ENCODE measurements at places on chromosomes 2 and 18. TPM values are rescaled to one million over a fixed set of nuclear protein-coding genes. Genes with fewer than 3 reads are reported as not detected.

GRCh38 chr2:152367547-152368390 is 32.8 kb downstream of the FMNL2 start:
- no peak for DNase-seq

LIMS3 gene
- total RNA-seq: 35.2 TPM

DNA sequence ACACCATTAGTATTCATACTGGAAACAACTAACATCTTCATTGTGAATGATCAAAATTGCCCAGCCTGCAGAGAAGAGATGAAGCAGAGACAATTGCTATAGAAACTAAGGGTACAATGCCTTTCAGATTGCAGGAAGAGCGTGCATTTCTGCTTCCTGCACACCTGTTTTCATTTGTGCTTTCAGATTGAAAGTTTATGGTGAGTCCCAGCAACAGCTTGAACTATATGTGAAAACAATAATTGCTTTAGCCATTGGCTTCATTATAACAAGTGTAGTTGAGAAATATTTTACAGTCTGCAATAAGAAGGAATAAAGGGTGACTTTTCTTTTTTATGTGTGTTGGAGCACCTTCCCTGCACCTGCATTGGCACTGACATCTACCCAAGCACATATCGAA is 136.3 kb downstream of the CD8B2 start:
- DNase-seq: no peak

TTC31 gene
- 14.1 TPM for total RNA-seq

GPBAR1 gene
- 0.35 TPM for total RNA-seq

All from glomerular endothelial cell (primary cell).